ENCODE measurements at places on chromosomes 6 and 20.

- no peak for DNase-seq
Observed at GRCh38 chr6:126826166-126826714, 292.2 kb upstream of the RSPO3 start.

DNA sequence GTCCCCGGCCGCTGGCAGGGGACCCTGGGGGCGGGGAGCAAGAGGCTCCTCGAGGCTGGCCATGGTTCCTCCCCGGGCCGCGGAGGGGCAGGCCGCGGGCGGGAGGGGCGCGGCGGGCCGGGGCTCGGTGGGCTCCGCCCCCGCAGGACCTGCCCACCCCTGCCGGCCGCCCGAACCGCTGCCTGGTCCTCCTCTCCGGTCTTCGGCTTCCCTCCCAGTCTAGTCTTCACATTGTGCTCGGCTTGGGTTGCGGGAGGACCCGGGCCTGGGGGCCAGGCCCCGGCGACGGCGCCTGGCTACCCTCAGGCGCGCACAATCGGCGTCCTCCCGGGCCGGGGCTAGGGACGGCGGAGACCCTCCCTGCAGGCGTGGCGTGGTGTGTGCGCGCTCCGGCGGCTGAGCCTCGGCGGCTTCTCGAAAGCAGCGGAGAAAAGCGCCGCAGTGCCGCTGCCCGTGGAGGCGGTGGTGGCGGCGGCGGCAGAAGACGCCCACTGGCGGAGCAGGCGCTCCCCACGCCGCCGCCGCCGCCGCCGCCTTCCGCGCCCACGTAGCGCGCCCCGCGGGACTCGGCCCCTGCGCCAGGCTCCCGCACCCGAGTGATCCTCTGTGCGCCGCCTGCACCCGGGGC is at the start of gene PDE10A:
TSS of gene PDE10A (minus strand) at position 493 of the 628 bp plus-strand sequence. CDS start at position 63, 430 bp downstream.
- DNase-seq = no peak

DNA sequence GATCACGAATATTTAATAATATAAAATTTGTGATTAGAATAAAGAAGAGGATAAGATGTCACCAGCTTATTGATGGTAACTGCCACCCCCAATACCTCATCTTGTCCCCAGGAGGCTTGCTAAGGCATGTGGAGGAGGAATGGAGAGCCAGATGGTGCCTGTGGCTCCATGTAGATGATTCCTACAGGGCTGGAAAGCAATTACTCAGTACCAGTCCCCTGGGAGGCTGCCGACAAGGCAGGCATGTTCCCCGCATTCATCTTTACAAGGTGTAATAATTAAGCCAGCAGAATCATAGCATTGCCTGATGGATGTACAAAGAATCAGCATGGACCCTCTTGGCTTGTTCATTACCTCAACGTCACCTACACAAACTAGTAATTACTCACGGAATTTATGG is 155.3 kb downstream of the PLCB1 start:
- DNase-seq = no peak

GRCh38 chr6:109055771-109056235 is 38.8 kb downstream of the SESN1 start:
- no peak for DNase-seq

DNA sequence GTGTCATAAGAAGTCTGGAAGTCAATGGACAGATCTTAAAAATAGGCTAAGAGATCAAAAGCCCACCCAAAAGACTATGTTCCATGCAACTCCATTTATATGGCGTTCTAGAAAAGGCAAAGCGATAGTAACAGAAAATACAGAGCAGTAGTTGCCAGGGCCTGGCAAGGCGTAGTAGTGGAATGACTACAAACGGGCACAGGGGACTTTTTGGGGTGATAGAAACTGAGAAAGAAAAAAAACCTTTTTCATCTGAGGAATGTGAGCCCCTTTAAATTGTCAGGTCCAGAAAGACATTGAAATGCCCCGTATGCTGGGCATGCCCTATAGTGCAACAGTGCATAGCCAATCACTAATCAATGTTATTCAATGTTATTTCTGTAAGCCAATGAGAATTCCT is 47.2 kb upstream of the FAM50B start:
- no peak for DNase-seq

- DNase-seq = no peak
Observed at GRCh38 chr6:71222671-71223070, 65.9 kb upstream of the OGFRL1 start.

- no peak for DNase-seq
Observed at GRCh38 chr6:1062786-1063545, 248.9 kb upstream of the FOXQ1 start.

GRCh38 chr6:2978923-2979322 is 7.6 kb upstream of the SERPINB6 start:
- no peak for DNase-seq

DNA sequence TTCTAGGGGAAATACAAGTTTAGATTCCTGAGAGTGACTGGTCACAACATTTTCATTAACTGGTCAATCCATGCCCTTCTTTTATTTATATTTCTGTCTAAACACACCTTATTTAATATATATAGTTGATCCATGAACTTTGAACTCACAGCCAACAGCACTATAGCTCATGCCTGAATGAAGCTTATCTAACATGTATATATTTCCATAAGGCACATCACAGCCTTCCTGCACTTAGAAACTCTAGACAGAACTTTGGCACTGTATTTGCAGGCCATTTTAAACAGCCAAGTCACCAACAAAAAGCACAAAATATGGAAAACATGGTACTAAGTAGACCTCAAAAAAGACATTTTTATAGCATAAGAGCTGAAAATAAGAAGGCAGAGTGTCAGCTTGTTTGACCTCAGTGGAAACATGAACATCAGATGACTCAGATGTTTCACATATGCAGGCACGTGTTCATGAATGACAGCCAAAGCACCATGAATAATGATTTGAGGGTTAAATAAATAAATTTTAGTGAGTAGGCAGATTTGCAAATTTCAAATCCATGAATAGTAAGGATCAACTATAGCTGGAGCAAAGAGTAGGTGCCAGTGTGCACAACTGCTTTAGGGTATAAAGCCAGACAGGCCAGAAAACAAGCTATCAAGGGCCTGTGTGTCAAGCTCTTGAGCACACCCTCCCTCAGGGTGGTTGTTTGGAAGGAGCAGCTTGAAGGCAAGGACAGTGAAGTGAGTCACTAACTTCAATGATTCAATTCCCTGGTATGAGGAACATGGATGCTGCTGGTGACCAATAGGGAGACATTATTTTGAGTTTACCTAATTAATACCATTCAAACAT is 88.9 kb upstream of the NT5E start:
- DNase-seq = no peak

DNA sequence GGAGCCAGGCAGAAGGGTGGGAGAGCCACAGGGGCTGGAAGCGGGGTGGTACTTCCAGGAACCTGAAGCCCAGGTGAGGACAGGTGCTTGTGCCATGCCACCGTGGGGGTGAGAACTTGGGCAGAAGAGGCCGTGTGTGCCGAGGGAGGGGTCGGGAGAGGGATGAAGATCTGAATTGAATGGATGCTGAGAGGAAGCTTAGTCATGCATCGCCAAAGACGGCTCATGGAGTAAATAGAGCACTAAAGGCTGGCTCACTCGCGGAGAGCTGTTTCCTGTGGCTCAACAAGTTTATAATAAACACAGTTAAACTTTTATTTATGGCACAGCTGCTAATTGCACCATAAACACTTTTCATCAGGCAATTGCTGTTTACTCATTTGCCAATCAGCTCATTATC is 21.7 kb upstream of the MYT1 start:
- DNase-seq = no peak

- DNase-seq = no peak
Observed at GRCh38 chr20:56453352-56453751, 15.1 kb upstream of the RTF2 start.

DNA sequence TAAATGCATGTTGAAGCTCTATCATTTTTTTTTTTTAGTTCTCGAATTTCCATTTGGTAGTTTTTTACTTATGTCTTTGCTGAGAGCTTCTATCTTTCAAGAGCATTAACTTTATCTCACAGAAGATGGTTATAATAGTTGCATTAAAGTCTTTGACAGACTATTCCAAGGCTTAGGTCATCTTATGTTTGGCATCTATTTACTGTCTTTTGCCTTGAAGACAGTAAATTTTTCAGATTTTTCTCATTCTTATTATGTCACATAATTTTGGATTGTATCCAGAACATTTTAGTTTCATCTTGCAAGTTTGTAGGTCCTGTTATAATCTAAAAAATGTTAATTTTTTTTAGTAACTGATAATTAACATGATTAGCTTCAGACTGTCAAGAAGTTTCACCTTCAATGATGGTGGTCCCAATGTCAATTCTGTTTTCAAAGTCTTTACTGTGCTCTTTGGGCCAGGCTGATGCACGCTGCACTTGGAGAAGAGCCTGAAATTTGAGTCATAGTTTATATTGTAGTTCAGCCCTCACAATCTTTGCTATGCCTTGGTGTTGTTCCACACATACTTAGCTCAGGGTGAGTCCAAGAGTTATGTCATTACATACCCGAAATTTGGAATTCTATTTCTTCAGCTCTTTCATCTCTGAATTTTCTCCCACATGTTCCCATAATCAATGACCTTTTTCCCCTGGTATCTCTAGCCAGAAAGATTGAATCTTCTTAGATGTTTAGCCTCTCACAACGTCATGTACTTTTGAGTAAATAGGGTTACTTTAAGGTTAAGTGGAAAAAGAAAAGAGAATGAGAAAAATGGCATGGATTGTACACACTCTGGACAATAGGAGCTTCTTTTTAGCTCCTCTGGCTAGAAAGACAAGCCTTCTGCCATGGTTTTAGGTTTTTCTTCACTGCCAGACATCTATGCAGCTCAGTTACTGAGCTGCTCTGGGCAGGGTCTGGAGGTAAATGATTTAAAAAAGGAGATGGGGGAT is 110.3 kb upstream of the BTBD3 start:
- DNase-seq = no peak

DNA sequence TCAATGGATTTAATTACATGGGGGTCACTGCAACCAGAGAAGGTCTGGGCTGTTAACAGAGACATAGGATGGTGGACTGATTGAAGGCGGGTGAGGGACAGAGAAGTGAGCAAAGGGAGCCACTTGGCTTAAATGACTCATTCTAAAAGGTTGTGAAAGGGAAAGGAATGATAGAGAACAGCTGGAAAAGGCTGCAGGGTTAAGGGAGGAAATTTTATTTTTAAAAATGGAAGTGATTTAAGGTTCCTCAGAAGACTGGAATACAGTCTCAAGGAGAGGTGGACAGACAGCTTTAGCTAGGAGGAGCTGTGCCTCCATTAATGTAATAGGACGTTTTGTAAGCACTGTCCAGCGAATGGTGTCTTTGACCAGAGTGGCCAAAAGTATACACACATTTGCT is 46.7 kb downstream of the RGS17 start:
- DNase-seq = no peak

DNA sequence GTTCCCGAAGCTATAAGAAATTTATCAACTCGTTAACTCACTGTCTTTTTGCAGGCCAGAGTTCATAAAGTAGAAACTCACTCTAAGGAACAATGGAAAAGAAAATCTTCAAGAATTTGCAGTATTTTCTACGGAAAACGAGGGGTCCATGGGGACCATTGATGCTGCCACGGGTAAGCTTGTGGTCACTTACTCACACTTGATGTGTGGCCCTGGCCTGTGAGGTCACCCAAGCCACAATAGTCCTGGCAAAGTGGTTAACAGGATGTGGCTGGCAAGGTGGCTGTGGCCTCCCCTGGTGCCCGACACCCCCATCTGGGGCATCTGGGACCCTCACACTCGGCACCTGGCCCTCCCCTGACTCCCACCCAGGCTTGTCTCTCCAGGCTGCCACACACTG is 123.4 kb downstream of the C6orf118 start:
- DNase-seq = no peak

GRCh38 chr6:80209430-80209829 is 103.0 kb downstream of the BCKDHB start:
- DNase-seq = no peak

DNA sequence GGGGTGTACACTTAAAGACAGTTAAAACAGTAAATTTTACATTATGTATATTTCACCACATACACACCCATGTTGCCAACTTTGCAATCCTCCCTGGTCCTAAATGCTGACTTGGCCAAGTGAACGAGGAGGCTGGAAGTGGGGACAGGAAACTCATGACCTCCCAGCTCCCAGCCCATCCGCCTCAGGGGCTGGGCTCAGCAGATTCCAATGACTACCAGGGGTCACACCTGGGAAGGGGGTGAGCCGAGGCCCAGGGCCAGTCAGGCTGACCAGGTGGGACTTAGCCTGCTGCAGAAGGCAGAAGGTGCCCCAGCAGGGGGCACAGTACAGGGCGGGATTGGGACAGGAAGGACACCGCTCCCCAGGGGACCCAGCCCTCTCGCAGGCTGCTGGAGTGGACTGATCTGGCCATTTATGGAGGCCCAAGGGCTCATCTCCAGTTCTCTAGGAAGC is 2.4 kb downstream of the SIGLEC1 start:
- DNase-seq = no peak

GRCh38 chr20:19620446-19620845 is 137.6 kb upstream of the RIN2 start:
- no peak for DNase-seq

GRCh38 chr20:17965042-17965697 is 3.4 kb downstream of the SNX5 start:
- DNase-seq = no peak

DNA sequence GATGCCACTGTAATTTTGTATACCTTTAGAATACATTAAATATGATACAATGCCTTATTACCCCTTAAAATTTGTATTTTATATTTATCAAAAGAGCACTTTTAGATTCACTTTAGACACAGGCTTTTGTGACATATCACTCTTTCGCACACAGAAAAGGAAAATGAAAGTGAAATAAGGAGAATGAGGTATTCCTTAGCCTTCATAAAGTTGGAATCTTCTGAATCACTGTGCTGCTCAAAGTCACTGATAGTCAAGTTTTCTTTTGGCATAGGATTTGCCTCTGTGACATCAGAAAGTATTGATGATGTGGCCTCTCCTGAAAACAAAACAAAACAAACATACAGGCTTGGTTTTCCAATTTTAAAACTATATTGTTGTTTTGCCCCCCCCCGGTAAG is 1097.1 kb downstream of the KIF16B start:
- no peak for DNase-seq

DNA sequence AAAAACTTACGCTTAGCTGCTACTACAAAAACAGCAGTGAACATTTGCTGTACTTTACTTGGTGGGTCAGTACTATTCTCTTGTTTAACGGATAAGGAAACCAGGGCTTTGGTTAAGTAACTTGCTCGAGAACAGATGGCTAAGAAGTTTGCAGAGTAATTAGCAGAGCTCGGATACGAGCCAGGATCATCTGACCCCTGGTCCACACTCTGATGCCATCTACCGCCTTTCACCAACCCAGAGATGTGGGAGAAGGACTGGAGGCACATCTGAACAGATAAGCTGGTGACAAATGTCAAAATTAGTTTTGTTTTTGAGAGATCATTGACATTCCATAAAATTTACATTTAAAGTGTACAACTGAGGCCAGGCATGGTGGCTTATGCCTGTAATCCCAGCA is 18.9 kb upstream of the RPL7L1 start:
- DNase-seq = no peak

DNA sequence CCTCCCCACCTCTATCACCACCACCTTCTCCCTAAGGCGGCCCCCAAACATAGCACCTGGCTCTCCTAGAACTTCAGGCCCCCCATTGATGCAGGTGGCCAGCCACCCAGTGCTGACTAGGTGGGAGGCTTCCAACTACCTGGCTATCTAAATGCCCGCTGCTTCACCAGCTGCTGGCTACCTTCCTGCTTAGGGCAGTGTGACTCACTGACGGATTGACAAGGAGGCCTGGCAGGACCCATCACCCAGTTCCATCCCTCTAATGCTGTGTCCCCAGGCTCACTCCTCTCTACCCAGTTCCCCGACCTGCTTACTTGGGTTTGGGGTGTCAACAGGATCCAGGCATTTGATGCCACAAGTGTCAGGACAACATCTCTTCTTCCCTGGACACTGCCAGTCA is 1.1 kb downstream of the SLPI start:
- DNase-seq = no peak

GRCh38 chr6:166439366-166440091 is 56.8 kb upstream of the MPC1 start:
- DNase-seq = no peak
